Lower lobe of right lung (tissue), 2 donors: ENCODE measurements at places on chromosomes 7 and 10. TPM values are rescaled to one million over a fixed set of nuclear protein-coding genes. Genes with fewer than 3 reads are reported as not detected.

The OPN4 gene
- not detected for total RNA-seq

The OR2A12 gene
- total RNA-seq = not detected

The TRIM50 gene
- not detected for total RNA-seq

The PPP1R17 gene
- total RNA-seq = not detected

The ZNF107 gene
- total RNA-seq = 4.3 TPM

The APBB1IP gene
- 36.8 TPM for total RNA-seq

The CRPPA gene
- total RNA-seq = 3.0 TPM

The GPR22 gene
- total RNA-seq = not detected

- no peaks in the 10 kb centered on the region for H3K27me3 ChIP-seq
- DNase-seq = no peak
- no peak overlapping the region for H3K4me3 ChIP-seq
- H3K36me3 ChIP-seq = peaks cover 24% of the 10 kb centered on the region
- H3K27ac ChIP-seq = no peak overlapping the region
Observed at GRCh38 chr10:95253686-95254085, 37.1 kb downstream of the PDLIM1 start.

- H3K36me3 ChIP-seq = no peaks in the 10 kb centered on the region
- no peak overlapping the region for H3K27ac ChIP-seq
- no peak overlapping the region for H3K4me3 ChIP-seq
- H3K4me1 ChIP-seq = peaks cover 8% of the 10 kb centered on the region
- no peak for DNase-seq
Observed at GRCh38 chr10:70054902-70055301, 2.3 kb downstream of the MACROH2A2 start.

DNA sequence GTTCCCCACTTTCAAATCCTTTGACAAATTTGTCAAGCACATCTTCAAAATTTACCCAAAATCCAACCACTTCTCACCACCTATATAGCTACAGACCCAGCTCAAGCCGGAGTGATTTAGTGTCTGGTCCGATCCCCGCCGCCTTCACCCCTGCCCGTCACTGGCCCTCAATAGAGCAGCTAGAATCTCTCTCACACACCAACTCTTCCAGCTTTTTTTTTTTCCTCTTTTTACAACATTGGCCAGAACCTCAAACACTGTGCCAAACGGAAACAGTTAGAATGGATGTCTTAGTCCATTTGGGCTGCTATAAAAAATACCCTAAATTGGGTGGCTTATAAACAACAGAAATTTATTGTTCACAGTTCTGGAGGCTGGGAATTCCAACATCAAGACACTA lies 41.1 kb upstream of the TMEM72 start:
- no peak overlapping the region for H3K4me3 ChIP-seq
- no peak for DNase-seq
- peaks cover 4% of the 10 kb centered on the region for H3K4me1 ChIP-seq
- H3K27me3 ChIP-seq = no peaks in the 10 kb centered on the region
- H3K27ac ChIP-seq = no peak overlapping the region
- no peaks in the 10 kb centered on the region for H3K36me3 ChIP-seq

DNA sequence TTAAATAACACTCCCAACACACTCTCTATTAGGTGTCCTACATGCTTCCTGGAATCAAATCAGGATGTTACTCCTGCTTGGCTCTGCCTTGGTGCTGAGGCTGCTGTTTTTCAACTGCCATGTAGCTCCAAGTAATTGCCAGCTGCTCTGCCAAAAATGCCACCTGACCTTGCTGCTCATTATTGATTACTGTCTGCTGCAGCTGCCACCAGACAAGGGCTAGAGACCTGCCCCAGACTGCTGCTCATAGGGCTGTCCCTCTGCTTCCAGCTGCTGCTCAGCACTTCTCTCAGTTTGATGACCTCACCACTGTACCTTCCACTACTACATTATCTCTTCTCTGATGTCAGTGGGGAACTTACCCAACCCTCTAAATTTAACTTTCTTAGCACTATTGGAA lies 102.5 kb downstream of the PCLO start:
- H3K36me3 ChIP-seq = no peaks in the 10 kb centered on the region
- H3K27ac ChIP-seq = no peak overlapping the region
- DNase-seq = no peak
- no peaks in the 10 kb centered on the region for H3K27me3 ChIP-seq
- no peaks in the 10 kb centered on the region for H3K4me1 ChIP-seq
- no peak overlapping the region for H3K4me3 ChIP-seq

GRCh38 chr10:121609426-121610380 lies 11.5 kb upstream of the FGFR2 start:
- H3K4me3 ChIP-seq = no peak overlapping the region
- peaks cover 14% of the 10 kb centered on the region for H3K27me3 ChIP-seq
- H3K4me1 ChIP-seq = no peaks in the 10 kb centered on the region
- no peak overlapping the region for H3K27ac ChIP-seq
- DNase-seq = no peak
- no peaks in the 10 kb centered on the region for H3K36me3 ChIP-seq

GRCh38 chr10:129725011-129725410 lies 239.1 kb downstream of the EBF3 start:
- H3K4me3 ChIP-seq = no peak overlapping the region
- H3K27ac ChIP-seq = no peak overlapping the region
- no peaks in the 10 kb centered on the region for H3K36me3 ChIP-seq
- H3K27me3 ChIP-seq = no peaks in the 10 kb centered on the region
- no peaks in the 10 kb centered on the region for H3K4me1 ChIP-seq

DNA sequence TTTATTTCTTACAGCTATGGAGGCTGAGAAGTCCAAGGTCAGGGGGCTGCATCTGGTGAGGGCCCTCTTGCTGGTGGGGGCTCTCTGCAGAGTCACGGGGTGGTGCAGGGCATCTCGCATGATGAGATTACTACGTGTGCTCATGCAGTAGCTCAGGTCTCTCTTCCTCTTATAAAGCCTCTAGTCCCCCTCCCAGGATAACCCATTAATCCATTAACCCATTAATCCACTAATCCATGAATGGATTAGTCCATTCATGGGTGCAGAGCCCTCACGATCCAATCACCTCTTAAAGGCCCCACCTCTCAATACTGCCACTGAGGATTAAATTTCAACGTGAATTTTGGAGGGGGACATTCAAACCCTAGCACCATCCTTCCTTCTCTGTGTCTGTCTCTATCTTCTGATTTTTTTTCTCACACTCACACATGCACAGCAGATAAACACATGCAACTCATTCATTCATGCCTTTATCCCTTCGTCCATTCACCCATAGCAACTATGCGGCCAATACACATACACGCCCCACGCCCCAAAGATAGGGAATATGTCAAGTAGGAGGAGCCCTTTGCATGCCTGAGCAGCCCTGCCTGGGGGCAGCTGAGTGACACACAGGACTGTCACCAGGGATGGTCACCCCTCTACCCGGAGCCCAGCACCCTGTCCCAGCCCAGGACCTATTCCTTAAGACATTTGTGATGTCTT lies 86.5 kb downstream of the C10orf105 start:
- H3K4me3 ChIP-seq = no peak overlapping the region
- H3K27me3 ChIP-seq = no peaks in the 10 kb centered on the region
- DNase-seq = no peak
- no peak overlapping the region for H3K27ac ChIP-seq

DNA sequence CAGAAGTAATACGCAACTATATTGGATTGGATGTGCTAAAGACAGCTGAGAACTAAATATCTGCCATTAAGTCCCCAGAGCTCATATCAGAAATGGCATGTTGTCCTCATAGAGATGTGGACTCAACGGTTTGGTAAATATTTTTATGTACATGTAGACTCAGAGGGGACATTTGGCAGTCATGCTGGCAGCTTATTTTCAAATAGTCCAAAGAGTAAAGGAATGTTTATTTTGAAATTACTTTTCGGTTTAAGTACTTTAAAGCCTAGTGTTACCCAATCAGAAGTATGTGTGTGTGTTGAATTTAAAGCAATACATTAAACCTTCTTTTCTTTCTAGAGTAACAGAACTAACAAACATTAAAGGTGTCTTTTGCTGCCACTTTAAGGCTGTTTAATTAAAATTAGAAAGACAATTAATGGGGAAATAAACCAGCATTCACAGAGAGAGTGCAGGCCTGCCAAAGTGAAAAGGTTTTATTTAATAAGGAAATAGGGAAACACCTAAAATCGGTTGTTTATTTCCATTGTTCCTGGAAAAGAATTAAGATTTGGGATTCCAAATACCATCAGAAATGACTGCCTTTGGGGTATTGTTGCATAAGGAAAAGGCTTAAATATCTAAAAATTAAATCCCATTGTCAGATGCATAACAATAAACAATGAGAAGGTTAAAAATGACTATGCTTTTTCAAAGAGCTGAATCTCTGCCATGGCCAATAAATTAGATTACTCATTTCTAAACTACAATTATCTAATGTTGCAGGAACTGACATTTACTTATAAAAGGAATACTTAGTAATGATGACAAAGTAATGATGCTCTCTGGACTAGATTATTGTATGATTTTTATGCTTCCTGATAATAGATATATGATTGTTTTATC lies 113.4 kb upstream of the AHR start:
- H3K27me3 ChIP-seq = no peaks in the 10 kb centered on the region
- no peak overlapping the region for H3K27ac ChIP-seq
- no peaks in the 10 kb centered on the region for H3K36me3 ChIP-seq
- no peak overlapping the region for H3K4me3 ChIP-seq

- H3K36me3 ChIP-seq = no peaks in the 10 kb centered on the region
- DNase-seq = no peak
- no peak overlapping the region for H3K4me3 ChIP-seq
- peaks cover 19% of the 10 kb centered on the region for H3K4me1 ChIP-seq
Observed at GRCh38 chr10:110647136-110647430, 2.9 kb downstream of the RBM20 start.

DNA sequence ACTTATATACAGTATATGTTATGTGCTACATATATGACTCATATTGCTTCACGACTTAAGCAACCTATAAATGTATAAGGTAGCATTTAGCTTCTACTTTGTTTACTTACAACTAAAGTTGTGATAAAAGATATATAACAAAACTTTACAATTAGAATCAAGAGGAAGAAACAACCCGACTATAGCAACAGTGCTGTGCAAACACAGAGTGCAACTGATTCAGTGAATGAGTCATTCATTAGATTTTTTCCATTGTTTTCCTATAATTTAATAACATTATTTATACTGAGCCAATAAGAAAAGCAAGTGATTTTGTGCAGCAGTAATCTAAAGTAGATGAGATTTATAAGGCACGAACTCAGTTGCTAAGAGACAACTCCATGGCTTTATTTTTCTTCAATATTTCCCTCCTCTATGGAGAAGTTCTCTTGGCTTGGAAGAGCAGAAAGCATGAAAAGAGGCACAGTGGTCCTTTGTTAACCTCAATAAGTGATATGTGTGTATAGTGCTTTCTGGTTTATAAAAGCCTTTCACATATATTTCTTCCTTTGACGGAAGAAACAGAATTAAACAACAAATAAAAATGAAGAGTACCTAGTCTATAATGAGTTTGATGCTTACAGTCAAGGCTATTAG lies 19.8 kb downstream of the CEP41 start:
- H3K4me3 ChIP-seq = no peak overlapping the region
- H3K4me1 ChIP-seq = peaks cover 13% of the 10 kb centered on the region
- DNase-seq = no peak

DNA sequence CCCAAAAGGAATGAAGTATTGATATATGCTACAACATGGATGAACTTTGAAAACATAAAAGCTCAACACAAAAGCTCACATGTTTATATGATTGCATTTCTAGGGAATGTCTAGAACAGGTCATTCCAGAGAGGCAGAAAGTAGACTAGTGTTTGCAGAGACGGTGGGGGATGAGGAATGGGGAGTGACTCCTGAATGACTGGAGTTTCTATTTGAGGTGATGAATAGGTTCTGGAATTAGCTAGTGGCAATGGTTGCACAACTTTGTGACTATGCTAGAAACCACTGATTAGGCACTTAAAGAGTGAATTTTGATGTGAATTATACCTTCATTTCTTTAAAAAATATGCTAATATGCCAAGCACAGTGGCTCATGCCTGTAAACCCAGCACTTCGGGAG lies 6.9 kb downstream of the KPNA7 start:
- no peak for DNase-seq
- H3K27ac ChIP-seq = no peak overlapping the region
- H3K36me3 ChIP-seq = no peaks in the 10 kb centered on the region
- no peaks in the 10 kb centered on the region for H3K27me3 ChIP-seq

DNA sequence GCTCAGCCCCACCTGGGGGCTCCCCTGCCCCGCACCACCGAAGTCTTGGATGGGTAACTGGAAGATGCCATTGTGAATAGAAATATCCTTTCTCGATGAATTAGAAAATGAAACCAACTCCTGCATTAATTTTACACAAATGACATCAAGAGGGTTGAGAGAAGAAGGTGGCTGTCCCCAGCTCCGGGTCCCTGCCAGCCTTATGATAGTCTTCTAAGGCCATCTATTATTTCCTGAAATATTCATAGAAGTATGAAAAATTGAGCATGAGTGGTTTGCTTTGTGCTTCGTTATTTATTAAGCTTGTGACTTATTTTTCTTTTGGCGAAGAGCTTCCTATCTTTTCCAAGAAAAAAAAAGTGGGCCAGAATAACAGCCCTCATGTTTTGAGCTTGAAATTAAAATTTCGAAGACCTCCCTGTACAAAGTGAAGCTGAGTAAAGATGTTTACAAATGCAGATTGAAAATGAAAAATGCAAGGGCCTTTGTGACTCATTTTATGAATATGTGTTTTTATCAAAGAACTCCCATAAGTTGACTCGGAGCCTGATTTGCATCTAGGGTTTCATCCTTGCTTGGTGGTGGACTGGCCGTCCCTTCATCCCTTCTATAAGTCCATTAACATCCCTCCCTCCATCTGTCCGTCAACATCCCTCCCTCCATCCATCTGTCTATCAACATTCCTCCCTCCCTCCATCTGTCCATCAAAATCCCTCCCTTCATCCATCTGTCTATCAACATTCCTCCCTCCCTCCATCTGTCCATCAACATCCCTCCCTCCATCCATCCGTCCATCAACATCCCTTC lies 20.5 kb upstream of the CFAP46 start:
- no peaks in the 10 kb centered on the region for H3K36me3 ChIP-seq
- H3K4me1 ChIP-seq = peaks cover 12% of the 10 kb centered on the region
- DNase-seq = no peak
- H3K27me3 ChIP-seq = peaks cover 10% of the 10 kb centered on the region

- H3K27me3 ChIP-seq = no peaks in the 10 kb centered on the region
- no peak for DNase-seq
- H3K4me3 ChIP-seq = peak overlapping the region; percentile 59
- H3K36me3 ChIP-seq = no peaks in the 10 kb centered on the region
- peak overlapping the region; percentile 92 for H3K27ac ChIP-seq
Observed at GRCh38 chr10:72260976-72261783, 12.5 kb upstream of the DDIT4 start.

DNA sequence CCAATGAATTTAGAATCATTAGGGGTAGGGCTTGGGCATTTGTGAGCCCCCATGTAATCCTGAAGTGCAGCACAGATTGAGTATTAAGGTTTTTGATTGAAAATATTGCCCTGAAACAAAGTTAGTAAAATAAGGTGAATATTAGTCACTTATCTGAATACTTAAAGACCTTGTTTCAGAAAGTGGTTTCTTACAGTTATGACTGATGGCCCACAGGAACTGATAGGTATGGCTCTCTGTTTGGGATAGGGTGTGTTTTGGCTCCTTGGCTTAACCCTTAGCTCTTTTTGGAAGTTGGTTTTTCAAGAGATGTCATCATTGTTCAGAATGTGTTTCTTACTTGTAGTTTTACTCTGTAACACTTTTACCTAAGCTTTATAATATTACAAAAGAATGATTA lies 34.8 kb downstream of the MDFIC start:
- no peak overlapping the region for H3K27ac ChIP-seq
- H3K4me3 ChIP-seq = no peak overlapping the region
- no peaks in the 10 kb centered on the region for H3K27me3 ChIP-seq
